A172 (cell line): ENCODE measurements at places on chromosomes 16 and 17. TPM values are rescaled to one million over a fixed set of nuclear protein-coding genes. Genes with fewer than 3 reads are reported as not detected.
A peak's percentile ranks its signal among the peaks of the same experiment; 100 is the strongest.

Gene TPPP3
- 0.31 TPM in 1 of 2 replicates, not detected in the other for total RNA-seq

Gene TBC1D3K
- 0.10 TPM in 1 of 2 replicates, not detected in the other for total RNA-seq

Gene ZNF771
- total RNA-seq, result 19.2 and 27.4 TPM in 2 replicates

Gene PITPNM3
- total RNA-seq, result 9.8 and 13.0 TPM in 2 replicates

Gene RFWD3
- total RNA-seq, result 59.3 and 79.9 TPM in 2 replicates

Gene PLCG2
- 3.8 and 3.9 TPM in 2 replicates for total RNA-seq

GRCh38 chr16:57889522-57889921, 81.4 kb downstream of the CNGB1 start:
- no peak for DNase-seq

DNA sequence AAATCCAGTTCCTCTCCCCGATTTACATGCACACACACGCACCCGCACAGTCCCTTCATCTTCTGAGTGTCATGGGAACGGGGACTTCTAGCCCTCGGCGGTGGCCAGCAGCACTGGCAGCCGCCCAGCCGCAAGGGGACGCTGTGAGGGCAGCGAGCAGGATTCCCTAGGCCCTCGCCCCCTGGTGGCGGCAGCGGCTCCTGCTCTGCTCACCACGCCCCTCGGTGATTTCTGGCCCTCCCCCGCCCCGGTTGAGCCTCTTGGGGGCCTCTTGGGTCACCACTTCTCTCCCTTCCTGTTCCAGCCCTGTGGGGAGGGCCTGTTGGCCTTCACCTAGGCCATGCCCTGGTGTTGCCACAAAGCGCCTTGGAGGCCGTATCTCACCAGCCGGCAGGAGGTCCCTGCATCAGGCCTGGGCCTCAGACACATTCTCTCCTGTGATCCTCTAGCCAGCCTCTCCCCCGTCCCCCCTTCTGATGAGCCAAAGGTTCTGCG, 75.2 kb upstream of the KSR1 start:
- peak; percentile 22 for DNase-seq

- DNase-seq, result no peak
Measured at GRCh38 chr17:61064087-61064951, 335.3 kb upstream of the TBX2 start.

DNA sequence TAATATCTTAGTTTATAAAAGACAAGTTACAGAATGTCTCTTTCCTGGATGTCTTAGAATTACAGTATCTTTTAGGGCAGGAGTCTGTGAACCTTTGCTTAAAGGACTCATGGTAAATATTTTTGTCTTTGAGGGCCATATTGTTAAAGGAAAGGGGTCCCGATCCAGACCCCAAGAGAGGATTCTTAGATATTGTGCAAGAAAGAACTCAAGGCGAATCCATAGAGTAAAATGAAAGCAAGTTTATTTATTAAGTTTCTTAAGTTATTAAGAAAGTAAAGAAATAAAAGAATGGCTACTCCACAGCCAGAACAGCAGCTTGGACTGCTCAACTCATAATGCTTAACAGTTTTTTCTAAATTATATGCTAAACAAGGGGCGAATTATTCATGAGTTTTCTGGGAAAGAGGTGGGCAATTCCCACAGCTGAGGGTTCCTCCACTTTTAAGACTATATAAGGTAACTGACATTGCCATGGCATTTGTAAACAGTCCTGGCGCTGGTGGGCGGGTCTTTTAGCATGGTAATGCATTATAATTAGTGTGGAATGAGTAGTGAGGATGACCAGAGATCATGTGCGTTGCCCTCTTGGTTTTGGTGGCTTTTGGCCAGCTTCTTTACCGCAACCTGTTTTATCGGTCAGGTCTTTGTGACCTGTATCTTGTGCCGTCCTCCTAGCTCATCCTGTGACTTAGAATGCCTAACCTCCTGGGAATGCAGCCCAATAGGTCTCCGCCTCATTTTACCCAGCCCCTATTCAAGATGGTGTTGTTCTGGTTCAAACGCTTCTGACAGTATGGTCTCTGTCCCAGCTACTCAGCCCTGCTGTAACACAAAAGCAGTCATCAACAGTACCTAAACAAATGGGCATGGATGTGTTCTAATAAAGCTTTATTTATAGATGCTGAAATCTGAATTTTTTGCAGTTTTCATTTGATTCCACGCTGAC, 53.2 kb downstream of the BMERB1 start:
- no peak for DNase-seq

DNA sequence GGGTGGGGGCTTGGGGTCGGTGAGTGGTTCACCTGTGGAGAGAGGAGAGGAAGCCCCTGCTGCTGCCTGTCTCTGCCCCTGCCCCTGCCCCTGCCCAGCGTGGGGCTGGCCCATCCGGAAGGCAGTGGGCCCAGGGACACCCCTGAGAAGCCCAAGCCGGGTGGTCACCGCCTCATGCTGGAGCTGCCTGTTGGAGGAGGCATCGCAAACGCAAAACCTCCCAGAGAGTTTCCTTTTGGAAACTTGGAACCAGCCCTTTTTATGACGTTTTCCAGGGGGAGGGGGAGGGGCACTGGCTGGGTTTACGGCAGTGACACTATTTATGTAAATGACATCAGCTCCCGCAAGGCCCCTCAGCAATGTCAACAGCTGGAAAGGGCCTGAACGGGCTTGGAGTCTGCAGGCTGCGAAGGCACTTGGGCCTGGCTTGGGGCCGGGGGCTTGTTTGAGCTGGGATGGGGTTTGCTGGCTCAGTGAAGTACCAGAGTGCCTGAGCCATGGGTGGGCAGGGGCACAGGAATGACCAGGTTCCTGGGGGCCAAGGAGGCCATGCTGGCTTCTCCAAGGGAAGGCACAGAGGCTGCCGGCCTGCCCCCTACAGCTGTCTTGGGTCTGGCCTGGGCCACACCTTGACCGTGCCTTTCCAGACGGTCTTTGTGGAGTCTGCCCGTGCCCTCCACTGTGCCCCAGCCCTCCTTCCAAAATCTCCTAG, 219.5 kb downstream of the NTN1 start:
- DNase-seq, result no peak

DNA sequence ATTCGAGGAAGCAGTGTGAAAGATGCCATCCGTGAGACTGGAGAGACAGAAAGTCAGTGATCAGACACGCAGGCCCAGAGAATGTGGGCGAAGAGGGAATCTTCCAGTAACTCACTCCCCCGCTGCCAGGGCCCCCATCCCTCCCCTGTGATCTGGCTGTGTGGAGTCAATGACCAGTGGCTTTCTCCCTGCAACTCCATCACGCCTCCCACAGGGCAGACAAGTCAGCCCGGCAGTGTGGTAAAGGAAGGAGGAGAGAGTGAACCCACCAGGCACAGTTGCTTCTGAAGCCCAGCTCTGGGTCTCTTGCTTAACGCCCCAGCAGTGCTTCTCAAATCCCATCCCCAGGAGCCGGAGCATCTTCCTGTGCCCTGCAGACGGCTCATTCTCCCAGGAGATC, 142.1 kb downstream of the ZNF423 start:
- DNase-seq, result no peak

DNA sequence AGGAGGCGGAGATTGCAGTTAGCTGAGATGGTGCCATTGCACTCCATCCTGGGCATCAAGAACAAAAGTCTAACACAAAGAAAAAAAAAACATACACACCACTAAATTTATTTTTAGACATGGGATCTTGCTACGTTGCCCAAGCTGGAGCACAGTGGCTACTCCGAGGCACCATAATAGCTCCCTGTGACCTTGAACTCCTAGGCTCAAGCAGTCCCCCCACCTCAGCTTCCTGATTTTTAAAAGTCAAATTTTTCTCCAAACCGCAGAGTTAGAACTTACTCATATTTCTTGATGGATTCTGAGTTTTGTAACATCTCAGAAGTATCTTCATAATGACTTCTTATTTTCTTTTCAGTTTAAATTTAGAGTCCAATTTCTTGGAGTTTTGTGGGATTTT, 3.4 kb downstream of the CMTM4 start:
- no peak for DNase-seq

- no peak for DNase-seq
Measured at GRCh38 chr16:67177743-67178699, 5.7 kb downstream of the MATCAP1 start.

GRCh38 chr17:77489239-77489892, 348.6 kb downstream of the SEC14L1 start:
- DNase-seq, result no peak

DNA sequence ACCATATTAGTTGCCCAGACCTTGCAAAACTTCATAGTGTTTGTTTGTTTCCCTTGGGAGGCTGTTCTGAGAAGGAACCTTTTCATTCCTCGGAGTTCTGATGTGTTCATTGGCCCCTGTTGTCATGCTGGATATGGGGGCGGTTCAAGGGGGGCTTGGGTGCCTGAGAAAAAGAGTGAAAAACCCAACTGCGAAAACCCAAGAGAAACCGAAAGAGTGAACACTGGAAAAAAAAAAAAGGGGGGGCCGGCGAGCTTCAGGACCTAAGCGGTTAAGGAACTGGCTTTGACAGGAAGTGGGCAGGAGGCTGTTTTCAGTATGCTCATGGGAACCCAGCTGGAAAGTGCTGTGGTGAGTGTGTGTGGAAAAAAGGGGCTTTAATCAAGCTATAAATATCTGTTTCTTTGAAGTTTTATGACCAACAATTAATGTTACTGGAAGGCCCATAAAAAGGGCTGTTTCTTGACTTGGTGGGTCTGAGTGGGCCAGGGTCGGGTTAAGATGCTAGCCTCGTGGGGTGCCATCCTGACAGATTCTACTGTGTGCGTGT, 510.7 kb downstream of the MAF start:
- DNase-seq, result no peak

DNA sequence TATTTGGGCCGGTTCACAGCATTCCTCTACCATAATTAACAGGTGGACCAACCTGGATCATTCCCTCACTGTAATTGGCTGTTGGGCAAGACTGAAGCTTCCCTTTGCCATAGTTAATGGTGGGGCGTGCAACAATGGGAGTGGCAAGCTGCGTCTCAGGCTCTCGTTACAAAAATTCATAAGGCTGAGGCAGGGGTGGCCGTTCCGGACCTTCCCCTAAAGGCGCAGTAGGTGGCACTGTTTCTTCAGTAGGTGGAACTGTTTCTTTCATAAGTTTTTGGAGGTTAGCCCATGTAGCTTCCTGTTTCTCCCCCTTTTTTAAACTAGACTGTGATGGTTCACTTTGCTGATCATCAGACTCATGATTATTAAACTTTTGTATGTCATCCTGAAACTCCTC, 17.0 kb upstream of the TMC5 start:
- DNase-seq, result no peak

GRCh38 chr16:17369421-17370222, 101.1 kb downstream of the XYLT1 start:
- DNase-seq, result no peak
